ENCODE measurements at places on chromosomes 1 and 21.
A peak's percentile ranks its signal among the peaks of the same experiment; 100 is the strongest.

GRCh38 chr1:77476475-77476874, 194.7 kb downstream of the AK5 start:
- DNase-seq: no peak

DNA sequence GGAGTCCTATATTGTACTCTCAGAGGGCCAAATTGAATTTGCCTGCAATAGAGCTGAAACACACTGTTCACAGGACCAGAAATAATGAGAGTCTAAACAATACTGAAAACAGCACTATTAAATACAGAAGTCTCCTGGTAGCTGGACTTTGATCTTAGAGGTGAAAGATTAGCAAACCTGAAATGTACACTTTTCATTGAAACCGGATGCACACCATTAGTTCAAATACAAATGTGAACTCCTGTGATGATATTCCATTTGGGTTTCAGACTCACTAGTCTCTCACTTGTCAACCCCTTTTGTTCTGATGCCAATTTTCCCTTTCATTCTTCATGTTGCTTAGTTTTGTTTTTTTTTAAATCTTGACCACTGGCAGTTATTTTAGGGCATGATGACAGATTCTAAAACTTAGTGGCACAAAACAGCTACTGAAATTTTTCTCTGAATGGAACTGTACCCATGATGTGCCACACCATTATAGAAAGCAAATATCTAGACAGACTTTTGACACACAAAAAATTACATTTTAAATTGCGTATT, 5.9 kb upstream of the TNFSF4 start:
- no peak for DNase-seq

DNA sequence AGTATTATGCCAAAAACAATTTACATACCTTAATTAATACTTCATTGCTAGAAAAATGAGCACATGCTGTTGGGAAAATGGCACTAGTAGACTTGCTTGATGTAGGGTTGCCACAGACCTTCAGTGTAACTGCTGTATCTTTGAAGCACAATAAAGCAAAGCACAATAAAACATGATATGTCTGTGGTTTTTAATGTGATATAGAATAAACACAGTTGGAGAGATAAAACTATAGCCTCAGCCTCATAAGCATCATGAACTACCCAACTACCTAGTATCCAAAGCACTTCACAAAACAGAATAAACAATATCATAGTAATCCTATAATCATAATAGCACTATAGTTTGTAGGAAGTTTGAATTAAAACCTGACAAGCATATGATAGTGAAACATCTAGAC, 143.5 kb downstream of the SYT14 start:
- DNase-seq: no peak

- DNase-seq: no peak
These were observed 19.5 kb downstream of the RRP1 start for GRCh38 chr21:43808832-43809251.

- peak; percentile 80 for DNase-seq
These were observed 57.9 kb downstream of the FHAD1 start for GRCh38 chr1:15304708-15305467.

- no peak for DNase-seq
These were observed 38.3 kb upstream of the ADORA3 start for GRCh38 chr1:111541721-111542120.

DNA sequence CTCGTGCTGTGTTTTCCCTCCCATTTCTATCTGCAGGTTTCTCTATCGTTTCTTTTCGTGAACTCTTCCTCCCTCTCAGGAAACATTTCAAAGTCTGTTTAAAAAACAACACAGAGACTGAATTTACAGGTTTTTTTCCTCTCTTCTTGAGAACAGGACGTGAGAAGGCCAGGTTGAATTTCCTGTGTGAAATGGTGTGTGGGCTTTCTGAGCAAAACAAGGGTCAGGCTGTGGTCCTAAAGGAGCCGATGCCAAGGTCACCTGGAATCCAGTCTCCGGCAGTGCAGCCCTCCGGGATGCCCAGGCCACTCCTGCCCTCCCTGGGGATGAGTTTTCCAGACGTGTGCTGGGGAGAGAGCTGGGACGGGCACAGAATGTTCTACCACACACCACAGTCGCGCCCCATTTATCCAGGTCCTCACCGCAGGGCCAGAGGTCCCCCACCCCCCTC, 62.7 kb upstream of the RUNX3 start:
- DNase-seq: no peak

DNA sequence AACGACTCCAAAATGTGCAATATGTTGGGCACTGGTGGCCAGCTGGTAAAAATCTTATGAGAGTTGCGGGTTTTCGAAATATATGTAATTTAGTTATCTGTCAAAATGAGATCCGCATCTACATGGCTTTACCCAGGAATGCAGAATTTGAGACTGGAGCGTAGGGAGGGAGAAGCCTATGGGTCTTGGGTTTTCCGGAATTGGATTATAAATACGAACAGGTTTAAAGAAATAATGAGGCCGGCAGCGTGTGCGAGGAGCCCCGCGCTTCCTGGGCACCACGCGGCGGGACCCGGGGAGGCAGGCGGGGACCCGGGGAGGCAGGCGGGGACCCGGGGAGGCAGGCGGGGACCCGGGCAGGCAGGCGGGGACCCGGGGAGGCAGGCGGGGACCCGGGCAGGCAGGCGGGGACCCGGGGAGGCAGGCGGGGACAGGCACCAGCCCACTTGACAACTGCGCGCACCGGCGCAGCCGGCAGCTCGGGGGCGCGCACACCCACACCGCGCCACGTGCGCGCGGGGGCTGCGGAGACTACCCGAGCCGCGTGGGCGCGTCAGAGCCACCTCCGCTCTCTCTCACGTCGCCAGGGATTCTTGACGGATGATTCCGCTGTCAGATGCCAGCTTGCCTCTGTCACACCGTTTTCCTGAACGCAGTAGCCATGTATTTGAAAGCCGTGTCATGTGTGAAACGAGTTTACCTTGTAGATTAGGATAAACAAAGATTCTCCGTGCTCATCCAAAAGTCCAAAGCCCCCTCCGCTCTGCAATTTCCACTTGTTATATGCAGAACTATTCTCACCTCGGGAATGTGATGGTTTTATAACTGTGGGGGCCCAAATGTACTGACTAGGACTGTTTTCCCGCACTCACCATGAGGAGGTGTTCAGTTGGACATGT, 54.3 kb upstream of the HNRNPU start:
- DNase-seq: peak; percentile 76

- DNase-seq: no peak
These were observed 133.8 kb upstream of the C1orf105 start for GRCh38 chr1:172286629-172287076.

- no peak for DNase-seq
These were observed 338.1 kb upstream of the SNX7 start for GRCh38 chr1:98323388-98323787.

GRCh38 chr1:203093754-203094410, 8.1 kb upstream of the MYOG start:
- DNase-seq: no peak

- no peak for DNase-seq
These were observed 21.4 kb downstream of the MYBPH start for GRCh38 chr1:203153989-203154821.

GRCh38 chr1:54950006-54950368, 30.4 kb upstream of the TMEM61 start:
- DNase-seq: no peak

DNA sequence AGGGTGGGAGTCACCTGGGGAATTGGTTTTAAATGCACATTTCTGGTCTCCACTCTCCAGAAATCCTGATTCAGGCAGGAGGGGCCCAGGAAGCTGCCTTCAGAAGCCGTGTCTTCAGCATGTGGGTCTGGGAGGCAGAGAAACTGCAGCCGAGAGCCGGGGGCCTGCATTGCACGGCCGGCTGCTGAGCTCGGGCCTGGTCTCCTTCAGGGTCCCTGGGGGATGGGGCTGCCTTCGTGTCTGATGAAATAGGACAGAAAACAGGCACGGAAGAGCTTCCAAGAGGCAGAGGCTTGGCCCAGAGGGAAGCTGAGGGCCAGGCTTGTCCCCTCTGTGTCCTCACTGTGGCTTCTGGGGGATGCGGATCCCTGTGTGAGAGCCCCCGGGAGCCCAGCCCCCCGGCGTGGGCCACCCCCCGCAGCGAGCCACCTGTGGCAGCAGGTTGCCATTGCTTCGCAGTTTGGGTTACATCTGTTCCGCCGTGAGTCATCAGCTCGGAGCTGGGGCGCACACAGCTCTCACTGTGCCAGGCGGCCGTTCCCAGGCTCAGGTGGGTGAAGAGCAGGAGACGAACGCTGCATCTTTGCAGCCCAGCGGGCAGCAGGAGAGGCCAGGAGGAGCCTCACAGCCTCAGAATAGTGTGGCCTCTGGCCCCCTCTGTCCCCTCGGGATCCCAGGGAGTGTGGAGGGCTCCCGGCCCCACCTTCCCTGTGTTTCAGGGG, 72.4 kb downstream of the AJAP1 start:
- DNase-seq: no peak

DNA sequence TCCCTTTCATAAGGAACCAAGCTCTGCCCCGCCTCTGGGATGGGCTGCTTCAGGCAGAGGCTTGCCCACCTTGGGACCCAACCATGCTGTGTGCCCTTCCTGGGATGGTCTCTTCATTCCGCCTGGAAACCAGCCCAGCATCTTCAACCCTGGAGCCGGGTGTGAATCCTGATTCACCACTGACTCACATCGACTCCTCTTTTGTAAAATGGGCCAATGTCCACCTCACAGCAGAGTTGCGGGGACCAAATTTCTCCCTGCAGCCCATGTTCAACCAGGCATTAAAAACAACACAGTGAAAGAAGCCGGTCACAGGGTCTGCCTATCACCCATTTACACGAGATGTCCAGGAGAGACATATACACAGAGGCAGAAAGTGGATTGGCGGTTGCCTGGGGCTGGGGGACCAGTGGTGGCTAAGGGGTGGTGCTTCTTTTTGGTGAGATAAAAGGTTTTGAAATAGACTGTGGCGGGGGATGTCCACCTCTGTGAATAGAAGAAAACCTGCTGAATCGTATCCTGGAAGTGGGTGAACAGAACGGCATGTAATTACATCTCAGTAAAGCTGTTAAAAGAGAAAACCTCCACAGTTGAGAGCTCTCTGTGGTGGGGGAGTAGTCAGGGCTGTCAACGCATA, 6.9 kb upstream of the GPR153 start:
- DNase-seq: no peak

GRCh38 chr1:150283260-150283659, 906 bp downstream of the CIART start:
- DNase-seq: no peak

GRCh38 chr1:95197616-95198252, 36.3 kb upstream of the RWDD3 start:
- no peak for DNase-seq

GRCh38 chr1:202037706-202038296, 27.4 kb downstream of the ELF3 start:
- no peak for DNase-seq

GRCh38 chr1:104266612-104267011, 516.9 kb downstream of the AMY1C start:
- DNase-seq: no peak

DNA sequence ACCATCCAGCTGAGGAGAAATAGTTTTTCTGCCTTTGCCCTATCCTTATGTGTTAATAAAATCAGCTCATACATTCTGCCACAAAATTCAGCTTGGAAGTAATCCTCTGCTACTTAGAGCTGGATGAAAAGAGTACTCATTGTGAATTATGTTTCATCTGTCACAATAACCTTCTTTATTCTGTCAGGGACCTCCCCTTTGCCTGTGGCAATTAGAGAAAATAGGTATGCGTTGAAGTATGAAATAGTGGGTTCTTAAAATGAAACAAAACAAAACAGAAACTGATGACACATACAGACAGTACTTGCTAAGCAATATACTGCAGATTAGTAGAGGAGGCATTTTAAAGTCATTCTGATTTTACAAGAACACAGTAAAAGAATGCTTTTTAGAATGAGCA, 578.5 kb downstream of the USP25 start:
- no peak for DNase-seq

- no peak for DNase-seq
These were observed 17.7 kb downstream of the TNR start for GRCh38 chr1:175725684-175726083.

DNA sequence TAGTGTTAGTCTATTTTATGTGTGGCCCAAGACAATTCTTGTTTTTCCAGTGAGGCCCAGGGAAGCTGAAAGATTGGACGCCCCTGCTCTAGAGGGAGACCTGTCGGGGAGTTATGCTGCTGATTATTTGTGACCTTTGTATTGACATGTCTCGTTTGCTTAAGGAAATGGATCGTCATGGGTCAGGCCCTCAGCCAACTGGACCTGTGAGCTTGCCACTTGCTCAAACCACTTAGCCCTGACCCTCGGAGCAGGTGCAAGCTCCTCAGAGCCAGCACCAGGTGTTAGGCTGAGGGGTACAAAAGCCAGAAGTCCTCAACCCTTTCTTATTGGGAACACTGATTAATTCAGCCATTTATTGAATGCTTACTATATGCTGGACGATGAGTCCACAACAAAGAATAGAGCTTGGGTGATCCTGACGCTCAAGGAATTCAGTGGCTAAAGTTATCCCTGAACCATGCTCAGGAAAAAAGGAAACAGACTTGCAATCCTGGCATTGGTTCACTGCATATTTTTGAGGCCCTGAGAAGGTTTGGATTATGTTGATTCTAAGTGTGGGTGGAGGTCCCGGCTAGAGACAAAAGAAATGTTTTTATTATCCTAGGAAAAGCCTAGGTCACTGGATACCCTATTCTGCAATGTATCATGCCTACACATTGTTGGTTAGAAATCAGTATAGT, 19.0 kb downstream of the TGFB2 start:
- DNase-seq: no peak

DNA sequence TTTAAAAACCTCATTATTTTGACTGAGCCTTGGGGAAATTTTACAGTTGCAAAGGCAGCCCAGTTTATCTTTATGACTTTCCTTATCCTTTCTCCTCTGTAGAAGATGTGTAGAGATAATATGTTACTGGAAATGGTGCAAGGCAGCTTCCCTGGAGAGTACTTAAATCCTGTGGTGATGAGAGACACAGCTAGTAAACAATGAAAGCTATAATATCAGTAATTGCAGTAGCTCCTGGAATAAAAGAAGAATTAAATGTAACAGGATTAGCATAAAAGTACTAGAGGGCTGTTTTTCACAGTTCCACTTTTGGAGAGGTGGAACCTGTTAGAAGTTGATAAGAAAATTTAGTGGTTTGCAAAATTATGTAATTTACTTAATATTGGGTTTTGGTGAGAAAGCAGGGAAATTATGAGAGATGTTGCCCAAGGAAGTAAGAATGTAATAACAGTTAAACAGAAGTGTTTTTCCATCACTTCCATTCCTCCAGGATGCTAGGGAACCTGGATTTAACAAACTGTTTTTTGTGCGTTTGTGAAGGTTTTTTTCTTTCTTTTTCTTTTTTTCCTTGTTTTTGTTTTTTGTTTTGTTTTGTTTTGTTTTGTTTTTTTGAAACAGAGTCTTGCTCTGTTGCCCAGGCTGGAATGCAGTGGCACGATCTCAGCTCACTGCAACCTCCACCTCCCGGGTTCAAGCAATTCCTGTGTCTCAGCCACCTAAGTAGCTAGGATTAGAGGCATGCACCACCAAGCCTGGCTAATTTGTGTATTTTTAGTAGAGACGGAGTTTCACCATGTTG, 15.7 kb upstream of the EDEM3 start:
- DNase-seq: no peak

Data from NCI-H1092 (cell line).